CD4-positive, CD25-positive, alpha-beta regulatory T cell (primary cell): ENCODE measurements at places on chromosomes 4 and X.

- no peak overlapping the region for H3K4me3 ChIP-seq
- no peaks in the 10 kb centered on the region for H3K27me3 ChIP-seq
- no peaks in the 10 kb centered on the region for H3K4me1 ChIP-seq
- no peaks in the 10 kb centered on the region for H3K36me3 ChIP-seq
- H3K27ac ChIP-seq: no peak overlapping the region
Measured at GRCh38 chrX:20361890-20362262, 95.2 kb upstream of the RPS6KA3 start.

GRCh38 chr4:94208266-94208665 is 601 bp downstream of the SMARCAD1 start:
- peaks cover 6% of the 10 kb centered on the region for H3K27me3 ChIP-seq
- no peak for DNase-seq
- peak overlapping the region; percentile 93 for H3K27ac ChIP-seq

- no peak overlapping the region for H3K27ac ChIP-seq
- DNase-seq: no peak
- no peaks in the 10 kb centered on the region for H3K4me1 ChIP-seq
- H3K27me3 ChIP-seq: no peaks in the 10 kb centered on the region
Measured at GRCh38 chr4:125334926-125335325, 20.2 kb downstream of the FAT4 start.

DNA sequence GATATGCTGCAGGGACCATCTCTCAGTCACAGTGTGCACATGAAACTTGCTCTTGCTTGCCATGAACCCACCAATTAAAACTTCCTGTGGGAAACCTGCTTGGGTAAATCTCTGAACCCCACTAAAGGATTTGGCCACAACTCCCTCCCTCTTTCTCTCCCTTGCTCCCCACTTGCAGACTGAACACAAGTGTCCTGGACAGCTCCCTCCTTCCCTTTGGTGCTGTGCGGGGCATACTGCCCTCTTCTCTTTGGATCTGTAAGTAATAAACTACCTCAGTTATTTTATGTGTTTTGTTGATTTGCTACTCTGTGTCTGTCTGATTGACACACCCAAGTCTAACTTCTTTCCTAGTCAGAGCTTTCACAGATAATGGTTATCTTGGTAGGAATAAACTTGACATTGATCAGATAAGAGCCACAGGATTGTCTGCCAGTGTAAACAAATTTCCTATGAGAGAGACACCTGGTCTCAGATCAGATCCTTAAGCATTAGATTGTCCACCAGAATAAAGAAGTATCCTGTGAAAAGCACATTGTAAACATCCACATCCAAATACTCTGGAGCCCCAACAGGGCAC is 41.8 kb downstream of the SULT1E1 start:
- H3K4me3 ChIP-seq: no peak overlapping the region
- H3K36me3 ChIP-seq: no peaks in the 10 kb centered on the region
- no peak for DNase-seq
- H3K27me3 ChIP-seq: no peaks in the 10 kb centered on the region

DNA sequence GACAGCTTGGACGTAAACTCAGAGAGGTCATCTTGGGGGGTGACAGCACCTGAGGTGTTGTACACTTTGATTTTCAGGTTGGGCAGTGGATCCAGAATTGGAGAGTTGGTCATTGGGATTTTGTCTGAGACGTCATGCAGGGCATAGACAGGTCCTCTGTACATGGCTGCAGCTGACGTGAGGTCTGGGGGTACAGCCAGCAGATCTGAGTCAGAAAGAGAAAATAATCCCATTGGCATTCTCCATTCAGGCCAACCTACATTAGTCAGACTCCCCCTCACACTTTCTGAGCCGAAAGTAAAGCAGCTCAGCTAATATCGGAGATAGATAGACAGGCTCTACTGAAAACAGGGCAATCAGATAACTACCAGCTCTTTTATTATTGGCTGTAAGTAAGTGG is 329.7 kb downstream of the UNC5C start:
- H3K4me3 ChIP-seq: no peak overlapping the region
- H3K36me3 ChIP-seq: no peaks in the 10 kb centered on the region
- DNase-seq: no peak
- H3K4me1 ChIP-seq: no peaks in the 10 kb centered on the region
- H3K27me3 ChIP-seq: no peaks in the 10 kb centered on the region

GRCh38 chrX:48736303-48736702 is 25.2 kb upstream of the GLOD5 start:
- peak overlapping the region; percentile 79 for H3K4me3 ChIP-seq
- no peaks in the 10 kb centered on the region for H3K27me3 ChIP-seq
- peak overlapping the region; percentile 57 for H3K27ac ChIP-seq
- peaks cover 5% of the 10 kb centered on the region for H3K4me1 ChIP-seq
- peak; percentile 36 for DNase-seq
- H3K36me3 ChIP-seq: no peaks in the 10 kb centered on the region

DNA sequence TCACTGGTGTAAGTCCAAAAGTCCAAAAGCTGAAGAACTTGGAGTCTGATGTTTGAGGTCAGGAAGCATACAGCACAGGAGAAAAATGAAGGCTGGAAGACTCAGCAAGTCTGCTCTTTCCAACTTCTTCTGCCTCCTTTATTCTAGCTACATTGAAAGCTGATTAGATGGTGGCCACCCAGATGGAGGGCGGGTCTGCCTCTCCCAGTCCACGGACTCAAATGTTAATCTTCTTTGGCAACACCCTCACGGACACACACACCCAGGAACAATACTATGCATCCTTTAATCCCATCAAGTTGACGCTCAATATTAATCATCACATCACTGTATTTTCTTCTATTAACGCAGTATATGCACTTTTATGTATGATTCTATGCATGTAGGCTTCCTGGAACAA is 931.6 kb upstream of the GRIA3 start:
- no peaks in the 10 kb centered on the region for H3K4me1 ChIP-seq
- H3K27ac ChIP-seq: no peak overlapping the region
- no peak overlapping the region for H3K4me3 ChIP-seq
- no peak for DNase-seq
- H3K27me3 ChIP-seq: no peaks in the 10 kb centered on the region

GRCh38 chr4:123354701-123355100 is 41.9 kb upstream of the SPRY1 start:
- no peak overlapping the region for H3K4me3 ChIP-seq
- H3K4me1 ChIP-seq: no peaks in the 10 kb centered on the region
- no peaks in the 10 kb centered on the region for H3K36me3 ChIP-seq
- no peak for DNase-seq
- no peak overlapping the region for H3K27ac ChIP-seq

GRCh38 chr4:121411151-121411744 is 30.4 kb upstream of the QRFPR start:
- H3K27ac ChIP-seq: no peak overlapping the region
- no peak overlapping the region for H3K4me3 ChIP-seq
- no peaks in the 10 kb centered on the region for H3K27me3 ChIP-seq
- no peak for DNase-seq
- no peaks in the 10 kb centered on the region for H3K36me3 ChIP-seq
